ENCODE measurements at places on chromosomes 13 and 19.

DNA sequence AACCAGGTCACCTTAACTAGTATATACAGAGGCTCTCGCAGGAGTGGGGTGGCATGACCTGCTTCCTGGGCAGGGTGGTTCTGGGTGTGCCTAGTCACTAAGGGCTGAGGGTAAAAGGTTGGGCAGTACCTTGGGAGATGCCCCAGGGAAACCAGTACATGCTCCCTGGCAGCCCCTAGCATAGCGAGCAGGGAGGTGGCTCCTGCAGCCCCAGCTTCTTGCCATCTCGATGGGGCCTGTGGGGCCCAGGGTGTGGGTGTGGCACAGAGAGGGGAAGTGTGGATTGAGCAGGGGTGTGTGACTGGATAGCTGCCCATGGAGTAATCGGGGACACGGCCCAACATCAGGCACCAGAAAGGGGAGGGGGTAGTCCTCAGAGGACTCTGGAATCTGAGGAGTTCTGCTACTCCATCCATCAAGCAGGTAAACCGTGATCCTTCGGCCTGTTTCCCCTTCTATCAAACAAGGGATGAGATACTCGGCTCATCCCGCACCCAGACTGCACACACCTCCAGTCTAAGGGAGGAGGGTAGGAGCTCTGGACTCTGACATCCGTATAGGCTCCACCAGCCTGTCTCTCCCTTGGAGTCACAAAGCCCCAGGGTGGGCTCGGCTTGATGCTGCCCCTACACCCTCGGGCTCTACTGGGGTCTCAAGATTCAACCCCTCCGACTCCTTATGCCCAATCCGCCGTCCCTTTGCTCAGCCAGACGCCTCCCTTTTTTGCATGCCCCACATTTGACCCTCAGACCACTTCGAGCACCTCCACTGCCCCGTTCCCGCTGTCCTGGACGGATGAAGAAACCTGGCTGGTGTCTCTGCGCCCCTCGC is 1.1 kb downstream of the ZBTB45 start:
- DNase-seq = no peak

DNA sequence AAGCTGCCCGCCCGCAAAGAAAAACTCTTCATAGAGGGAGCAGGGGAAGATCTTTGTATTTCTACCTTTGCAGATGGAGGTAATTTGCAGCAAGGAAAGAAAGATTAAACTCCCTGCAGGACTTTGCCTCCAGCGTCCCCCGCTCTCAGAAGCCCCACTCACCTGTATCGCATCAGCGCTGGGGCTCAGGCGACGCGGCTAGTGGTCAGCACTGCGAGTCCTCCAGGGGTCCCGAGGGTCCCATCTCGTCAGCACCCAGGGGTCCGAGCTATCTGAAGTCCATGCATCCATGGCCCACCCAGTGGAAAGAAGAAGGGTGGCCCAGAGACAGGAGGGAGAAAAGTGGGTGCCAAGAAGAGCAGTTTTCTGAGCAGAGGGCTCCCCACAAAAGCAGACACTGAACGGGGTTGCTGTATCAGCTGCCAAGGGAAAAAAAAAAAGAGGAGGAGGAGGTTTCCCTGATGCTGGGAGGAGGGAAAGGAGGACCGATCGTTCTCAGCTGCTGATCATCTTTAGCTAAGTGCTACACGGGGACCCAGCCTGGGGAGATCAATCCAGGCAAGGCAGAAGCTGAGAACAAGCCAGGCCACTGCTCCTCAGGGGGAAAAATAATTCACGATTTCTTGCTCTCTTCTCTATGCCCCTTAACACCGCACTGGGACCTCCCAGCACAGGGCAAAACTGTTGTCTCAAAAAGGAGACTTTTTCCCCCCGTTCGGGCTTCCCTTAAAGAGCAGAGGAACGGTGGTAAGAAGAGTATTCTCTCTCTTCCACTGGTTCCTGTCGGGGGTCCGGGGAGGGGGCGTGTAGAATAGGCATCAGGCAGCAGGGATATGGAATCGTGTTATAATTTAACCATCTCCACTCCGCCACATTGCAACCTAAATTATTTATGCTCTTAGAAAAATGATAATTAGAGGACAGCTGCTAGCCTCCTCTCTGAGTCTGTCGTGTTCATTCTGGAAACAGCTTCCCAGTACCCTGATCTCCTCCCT is 117.7 kb upstream of the CACNA1A start:
- DNase-seq = no peak

DNA sequence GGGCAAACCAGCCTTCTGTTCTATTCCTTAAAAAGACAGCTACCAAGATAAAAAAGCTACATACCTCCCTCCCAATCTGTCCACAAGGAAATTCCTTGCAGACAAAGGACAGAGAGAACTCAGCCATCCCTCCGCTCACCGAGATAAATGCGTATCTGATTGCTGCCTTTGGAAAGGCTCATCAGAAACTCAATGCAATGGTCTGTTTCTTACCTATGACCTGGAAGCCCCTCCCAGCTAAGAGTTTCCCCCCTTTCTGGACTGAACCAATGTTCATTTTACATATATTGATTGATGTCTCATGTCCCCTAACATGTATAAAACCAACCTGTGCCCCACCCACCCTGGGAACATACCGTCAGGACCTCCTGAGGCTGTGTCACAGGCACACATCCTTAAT is 11.6 kb downstream of the BTBD2 start:
- DNase-seq = no peak

DNA sequence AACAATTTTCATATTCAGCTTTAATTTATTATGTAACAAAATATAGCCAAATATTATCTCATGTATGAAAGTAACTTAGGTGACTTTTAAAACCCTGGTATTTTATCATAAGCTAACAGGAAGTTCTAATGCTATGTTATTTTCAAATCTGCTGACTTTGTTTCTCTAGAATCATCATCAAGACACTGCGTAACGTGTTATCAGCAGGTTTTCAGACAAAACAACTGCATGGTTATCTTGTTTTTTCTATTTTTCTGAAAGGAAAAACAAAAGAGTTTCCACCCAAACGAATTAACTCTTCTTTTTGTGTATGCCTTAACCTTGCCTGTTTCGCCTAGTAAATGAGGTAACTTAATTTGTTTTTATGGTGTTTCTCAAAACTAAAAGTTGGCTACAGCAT is 156.3 kb downstream of the TBC1D4 start:
- no peak for DNase-seq

DNA sequence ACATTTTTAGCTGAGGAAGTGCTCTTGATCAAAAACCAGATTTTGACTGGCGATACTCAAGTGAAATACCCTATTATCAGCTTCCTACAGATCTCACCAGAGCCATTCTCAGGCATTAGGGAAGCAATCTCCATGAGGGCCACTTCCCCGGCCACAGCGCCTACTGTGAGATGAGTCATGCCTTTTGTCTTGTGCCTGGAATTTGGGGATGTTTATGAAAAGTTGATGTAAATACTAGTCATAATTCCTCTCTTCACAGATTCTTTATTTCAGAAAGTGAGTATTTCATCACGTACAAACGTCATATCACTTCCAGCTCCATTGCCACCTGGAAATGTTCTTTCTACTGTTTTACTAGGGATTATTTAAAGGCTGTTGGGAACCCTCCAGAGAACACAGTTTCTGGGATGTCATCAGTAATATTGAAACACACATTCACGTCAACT is 25.3 kb upstream of the SLC46A3 start:
- no peak for DNase-seq

- no peak for DNase-seq
Measured at GRCh38 chr13:33312150-33312860, 26.8 kb upstream of the STARD13 start.

GRCh38 chr13:75633285-75633684 is 2.8 kb upstream of the LMO7 start:
- no peak for DNase-seq

DNA sequence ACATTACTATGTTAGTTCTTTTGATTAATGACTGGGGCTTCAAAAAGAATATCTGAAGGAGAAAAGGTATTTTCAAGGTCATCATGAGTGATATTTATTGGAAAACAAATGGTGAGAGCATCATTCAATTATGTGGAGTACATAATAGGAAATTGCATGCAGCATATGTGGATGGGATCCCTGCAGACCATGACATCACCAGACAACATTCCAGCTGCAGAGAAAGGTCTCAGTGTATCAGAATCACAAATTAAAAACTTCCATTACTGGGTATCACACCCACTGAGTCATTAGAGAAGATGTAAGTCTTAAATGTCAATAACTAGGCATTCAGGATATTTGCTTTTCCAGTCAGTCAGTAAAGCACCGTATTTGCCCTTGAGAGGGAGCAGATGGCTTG is 574.4 kb upstream of the SLC10A2 start:
- DNase-seq = no peak

- no peak for DNase-seq
Measured at GRCh38 chr13:111879719-111880118, 187.2 kb upstream of the SOX1 start.

GRCh38 chr19:30353394-30353945 is 18.7 kb upstream of the ZNF536 start:
- no peak for DNase-seq

DNA sequence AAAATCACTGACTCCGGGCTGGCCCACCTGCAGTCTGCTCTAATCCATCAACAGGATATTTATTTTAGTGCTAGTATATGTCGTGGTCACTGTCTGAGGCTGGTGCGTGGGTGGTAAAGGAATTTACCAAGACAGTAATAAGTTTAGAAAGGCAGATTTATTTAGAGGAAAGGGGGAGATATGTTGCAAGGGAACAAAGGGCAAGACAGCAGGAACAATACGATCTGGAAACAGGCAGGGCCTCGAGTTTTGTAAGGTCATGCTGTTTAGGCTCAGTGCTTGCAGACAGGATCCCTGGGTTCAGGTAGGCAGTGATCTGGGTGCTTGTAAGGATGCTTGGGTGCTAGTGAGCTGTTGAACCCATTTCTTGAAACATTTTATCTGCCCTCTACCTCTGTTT is 748.2 kb upstream of the SLITRK5 start:
- no peak for DNase-seq

DNA sequence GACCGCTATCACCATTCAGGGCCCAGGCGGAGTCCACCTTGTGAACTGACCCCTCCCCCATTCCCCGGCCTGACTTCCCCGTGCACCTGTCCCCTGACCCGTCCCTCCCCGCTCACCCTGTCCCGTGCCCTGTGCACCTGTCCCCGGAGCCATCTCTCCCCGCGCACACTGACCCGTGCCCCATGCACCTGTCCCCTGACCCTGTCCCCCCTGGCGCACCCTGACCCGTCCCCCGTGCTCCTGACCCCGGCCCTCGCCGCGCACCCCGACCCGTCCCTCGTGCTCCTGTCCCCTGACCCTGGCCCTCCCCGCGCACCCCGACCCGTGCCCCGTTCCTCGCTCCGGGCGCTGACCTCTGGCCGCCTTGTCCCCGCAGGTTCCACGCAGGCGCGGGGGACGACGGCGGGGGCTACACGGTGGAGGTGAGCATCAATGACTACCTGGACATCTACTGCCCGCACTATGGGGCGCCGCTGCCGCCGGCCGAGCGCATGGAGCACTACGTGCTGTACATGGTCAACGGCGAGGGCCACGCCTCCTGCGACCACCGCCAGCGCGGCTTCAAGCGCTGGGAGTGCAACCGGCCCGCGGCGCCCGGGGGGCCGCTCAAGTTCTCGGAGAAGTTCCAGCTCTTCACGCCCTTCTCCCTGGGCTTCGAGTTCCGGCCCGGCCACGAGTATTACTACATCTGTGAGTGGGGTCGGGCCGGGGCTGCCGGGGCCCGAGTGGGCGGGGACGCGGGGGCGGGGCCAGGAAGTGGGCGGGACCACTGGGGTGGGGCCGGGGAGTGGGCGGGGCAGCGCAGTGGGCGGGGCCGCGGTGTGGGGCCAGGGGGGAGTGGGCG is 9.7 kb downstream of the EFNA2 start:
- DNase-seq = no peak

GRCh38 chr19:37990362-37990761 is 83.4 kb downstream of the SIPA1L3 start:
- DNase-seq = no peak

GRCh38 chr13:113953561-113953960 is 20.3 kb downstream of the C13orf46 start:
- DNase-seq = no peak

- DNase-seq = no peak
Measured at GRCh38 chr13:104206450-104207044, 1140.3 kb upstream of the SLC10A2 start.

- DNase-seq = no peak
Measured at GRCh38 chr13:30731361-30732045, 3.8 kb upstream of the ALOX5AP start.

DNA sequence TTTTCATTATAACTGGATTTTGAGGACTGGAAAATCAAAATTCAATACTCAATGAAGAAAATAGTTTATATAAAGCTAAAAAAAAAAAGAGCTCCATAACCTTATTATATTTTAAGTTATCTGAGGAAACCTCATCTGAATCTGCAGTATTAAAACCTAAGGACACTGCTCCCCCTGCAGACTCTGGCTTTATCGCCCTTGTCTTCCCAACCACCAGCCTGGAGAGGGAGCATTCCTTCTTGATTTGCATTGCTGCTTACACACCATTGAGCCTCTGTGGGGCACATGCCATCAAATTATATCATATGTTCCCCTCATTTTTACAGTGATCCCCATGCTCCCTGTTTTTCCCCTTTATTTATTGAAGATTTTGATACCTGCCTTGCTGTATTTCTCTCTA is 871.4 kb upstream of the GPC6 start:
- no peak for DNase-seq

GRCh38 chr19:35732540-35733179 is 9.6 kb downstream of the IGFLR1 start:
- no peak for DNase-seq

- no peak for DNase-seq
Measured at GRCh38 chr19:40231544-40232424, 5.3 kb upstream of the CCNP start.

DNA sequence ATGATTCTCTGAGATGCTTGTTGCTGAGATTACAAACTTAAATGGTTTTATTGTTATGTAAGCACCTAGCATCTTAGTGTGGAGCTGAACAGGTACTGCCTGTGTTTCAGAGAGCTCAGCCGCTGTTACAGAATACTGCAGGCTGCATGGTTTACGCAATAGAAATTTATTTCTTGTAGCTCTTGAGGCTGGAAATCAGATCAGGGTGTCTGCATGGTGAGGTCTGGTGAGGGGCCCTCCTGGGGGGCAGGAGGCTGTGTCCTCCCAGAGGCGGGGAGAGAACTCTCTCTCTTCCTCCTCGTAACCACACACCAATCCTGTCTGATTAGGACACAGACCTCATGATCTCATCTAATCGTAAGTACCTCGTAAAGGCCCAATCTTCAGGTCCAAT is 13.1 kb downstream of the ATP11A start:
- no peak for DNase-seq

DNA sequence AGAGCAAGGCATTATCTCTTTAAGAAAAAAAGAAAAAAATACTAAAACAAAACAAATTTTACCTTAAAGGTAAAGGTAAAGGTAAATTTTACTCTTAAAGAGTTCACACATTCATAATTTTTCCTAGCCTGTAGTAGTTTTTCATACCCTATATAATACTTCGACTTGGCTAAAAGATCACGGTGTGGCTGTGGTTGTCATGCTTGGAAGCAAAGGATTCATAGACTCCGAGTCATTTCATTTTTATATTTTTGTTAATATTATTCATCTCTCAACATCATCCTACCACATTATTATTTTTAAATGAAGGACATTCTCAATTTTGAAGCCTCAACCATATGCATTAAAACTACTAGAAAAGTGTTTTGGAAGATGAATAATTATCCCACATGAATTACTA is 52.7 kb downstream of the PIBF1 start:
- DNase-seq = no peak

- DNase-seq = no peak
Measured at GRCh38 chr13:75137911-75138571, 343.9 kb downstream of the TBC1D4 start.

- no peak for DNase-seq
Measured at GRCh38 chr19:16022681-16023080, 53.6 kb upstream of the TPM4 start.

All from nucleus accumbens (tissue), 56 donors.